ENCODE measurements at places on chromosomes 3 and 15.
A peak's percentile ranks its signal among the peaks of the same experiment; 100 is the strongest.

GRCh38 chr15:90823455-90823974, 44.9 kb upstream of the FURIN start:
- no peak for DNase-seq

- DNase-seq: no peak
Measured at GRCh38 chr3:138187296-138188012, at the start of gene ARMC8. Gene ARMC8, plus strand, starts transcription at chr3:138187301. Its CDS starts 254 bp downstream, at chr3:138187555.

DNA sequence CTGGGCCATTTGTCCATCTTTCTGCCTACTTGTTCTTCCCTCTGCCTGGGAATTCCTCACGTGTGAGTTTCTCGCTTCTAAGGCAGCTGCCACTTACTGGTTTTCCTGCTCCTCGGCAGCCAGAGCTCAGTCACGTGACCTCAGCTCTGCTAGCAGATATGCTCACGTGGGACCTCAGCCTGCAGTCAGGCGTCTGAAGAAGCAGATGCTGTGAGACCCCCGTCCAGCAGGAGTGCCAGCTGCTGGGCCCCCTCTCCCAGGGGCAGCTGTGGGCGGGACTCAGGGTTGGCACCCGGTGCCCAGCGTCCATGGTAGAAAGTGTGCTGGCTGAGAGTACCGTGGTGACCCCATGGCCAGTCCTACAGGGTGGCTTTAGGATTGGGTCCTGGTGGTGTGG, 161.3 kb upstream of the TLE3 start:
- no peak for DNase-seq

- DNase-seq: no peak
Measured at GRCh38 chr15:90988296-90988695, 6.0 kb downstream of the PRC1 start.

GRCh38 chr3:43180027-43180426, 74.1 kb upstream of the POMGNT2 start:
- DNase-seq: no peak

GRCh38 chr15:72584006-72584405, 70.5 kb upstream of the GOLGA6B start:
- DNase-seq: no peak

DNA sequence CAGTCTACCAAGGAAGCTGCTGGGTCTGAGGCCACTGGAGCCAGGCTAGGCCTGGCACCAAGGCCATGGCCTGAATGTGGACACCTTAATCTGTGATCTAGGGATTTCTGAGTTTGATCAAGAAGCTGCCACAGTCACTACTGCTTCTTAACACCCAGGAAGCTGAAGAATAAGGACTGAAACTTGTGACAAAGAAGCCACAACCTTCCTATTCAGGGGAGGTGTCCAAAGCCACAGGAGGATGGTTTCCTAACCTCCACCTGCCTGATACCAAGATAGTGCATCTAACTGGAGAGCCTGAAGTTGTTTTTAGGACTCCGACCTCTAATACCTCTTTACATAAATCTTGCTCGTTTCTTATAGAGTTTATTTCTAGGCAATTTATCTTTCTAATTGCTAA, 5.5 kb upstream of the ANO10 start:
- DNase-seq: no peak

- no peak for DNase-seq
Measured at GRCh38 chr15:33460166-33460805, 149.5 kb downstream of the RYR3 start.

- DNase-seq: no peak
Measured at GRCh38 chr3:9185701-9186100, 63.7 kb downstream of the SRGAP3 start.

DNA sequence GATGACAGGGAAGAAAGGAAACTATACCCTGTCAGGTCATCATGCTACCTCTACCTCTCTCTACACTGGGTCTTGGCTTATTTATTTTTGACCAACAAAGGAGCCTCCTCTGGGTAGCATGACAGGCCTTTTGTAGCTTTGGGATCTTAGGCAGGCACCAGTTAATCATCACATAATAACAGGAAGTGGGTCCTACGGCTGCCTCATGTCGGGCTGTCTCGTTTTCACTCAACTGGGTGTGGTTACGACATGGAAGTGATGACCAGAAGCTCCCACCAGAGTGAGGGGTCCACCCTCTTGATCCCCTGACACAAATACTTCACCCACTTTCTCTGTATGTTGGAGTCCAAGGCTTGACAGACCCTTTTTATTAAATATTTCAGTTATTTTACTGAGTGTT, 105.3 kb downstream of the CD47 start:
- no peak for DNase-seq

DNA sequence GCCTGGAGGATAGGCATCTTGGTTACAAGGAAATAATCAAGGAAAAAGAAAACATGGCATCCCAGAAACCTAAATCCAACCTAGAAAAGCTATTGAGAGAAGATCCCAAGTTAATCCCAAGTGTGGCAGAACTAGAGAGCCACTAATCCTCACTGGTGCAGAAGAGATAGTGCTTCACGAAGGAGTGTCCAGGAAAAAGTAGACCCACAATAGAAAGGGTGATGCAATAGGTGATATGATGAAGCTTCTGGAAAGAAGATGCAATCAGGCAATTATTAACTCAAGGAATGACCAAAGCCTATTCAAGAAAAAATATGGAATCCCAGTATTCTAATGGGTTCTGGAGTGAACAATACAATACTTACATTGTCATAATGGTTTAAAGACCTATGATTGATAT, 95.2 kb downstream of the AQP9 start:
- DNase-seq: no peak

GRCh38 chr15:59453474-59454215, 15.7 kb downstream of the FAM81A start:
- DNase-seq: no peak

GRCh38 chr3:62605413-62606068, 232.2 kb upstream of the FEZF2 start:
- DNase-seq: no peak

GRCh38 chr3:156548041-156548687, 6.8 kb downstream of the SSR3 start:
- DNase-seq: no peak

GRCh38 chr15:80002267-80002666, 31.3 kb upstream of the BCL2A1 start:
- DNase-seq: no peak

DNA sequence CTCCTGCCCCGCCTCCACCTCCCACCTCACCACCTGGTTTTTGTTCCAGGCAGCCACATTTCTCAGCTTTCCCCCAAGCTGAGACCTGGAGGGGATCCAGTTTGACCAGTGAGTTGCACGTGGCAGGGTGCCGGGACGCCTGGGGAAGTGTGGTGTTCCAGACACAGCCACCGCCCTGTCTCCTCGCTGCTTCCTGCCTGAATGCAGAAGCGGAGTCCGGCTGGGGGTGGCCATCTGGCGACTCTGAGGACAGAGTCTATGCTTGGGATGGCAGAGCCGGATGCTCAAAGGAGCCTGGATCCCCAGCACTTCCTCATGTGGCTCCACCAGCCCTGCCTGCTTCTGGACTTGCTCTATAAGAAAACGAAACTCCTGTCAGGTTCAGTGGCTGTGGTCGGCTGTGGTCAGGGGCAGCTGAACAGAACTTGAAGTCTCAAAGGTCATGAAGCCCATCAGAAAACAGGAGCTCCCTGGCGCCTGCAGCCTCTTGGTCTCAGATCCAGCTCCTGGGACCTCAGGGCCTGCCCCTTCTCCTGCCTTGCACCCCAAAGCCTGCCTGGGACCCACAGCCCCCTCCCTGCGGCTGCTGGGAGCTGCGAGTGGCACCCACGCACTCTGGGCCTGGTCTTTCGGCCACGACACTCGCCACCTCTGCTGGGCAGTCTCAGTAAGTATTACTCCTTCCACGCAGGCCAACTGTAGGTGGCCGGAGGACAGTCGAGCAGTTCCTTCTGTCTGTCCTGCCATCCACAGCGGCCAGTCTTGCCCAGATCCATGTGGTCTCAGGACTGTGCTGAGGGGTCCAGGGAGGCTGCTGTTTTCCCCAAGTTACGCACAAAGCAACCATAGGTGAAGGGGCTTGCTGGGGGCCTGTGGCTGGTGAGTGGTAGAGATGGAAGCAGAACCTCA, 112.8 kb upstream of the MEF2A start:
- no peak for DNase-seq

- DNase-seq: no peak
Measured at GRCh38 chr3:56133423-56133822, 334.8 kb downstream of the ERC2 start.

DNA sequence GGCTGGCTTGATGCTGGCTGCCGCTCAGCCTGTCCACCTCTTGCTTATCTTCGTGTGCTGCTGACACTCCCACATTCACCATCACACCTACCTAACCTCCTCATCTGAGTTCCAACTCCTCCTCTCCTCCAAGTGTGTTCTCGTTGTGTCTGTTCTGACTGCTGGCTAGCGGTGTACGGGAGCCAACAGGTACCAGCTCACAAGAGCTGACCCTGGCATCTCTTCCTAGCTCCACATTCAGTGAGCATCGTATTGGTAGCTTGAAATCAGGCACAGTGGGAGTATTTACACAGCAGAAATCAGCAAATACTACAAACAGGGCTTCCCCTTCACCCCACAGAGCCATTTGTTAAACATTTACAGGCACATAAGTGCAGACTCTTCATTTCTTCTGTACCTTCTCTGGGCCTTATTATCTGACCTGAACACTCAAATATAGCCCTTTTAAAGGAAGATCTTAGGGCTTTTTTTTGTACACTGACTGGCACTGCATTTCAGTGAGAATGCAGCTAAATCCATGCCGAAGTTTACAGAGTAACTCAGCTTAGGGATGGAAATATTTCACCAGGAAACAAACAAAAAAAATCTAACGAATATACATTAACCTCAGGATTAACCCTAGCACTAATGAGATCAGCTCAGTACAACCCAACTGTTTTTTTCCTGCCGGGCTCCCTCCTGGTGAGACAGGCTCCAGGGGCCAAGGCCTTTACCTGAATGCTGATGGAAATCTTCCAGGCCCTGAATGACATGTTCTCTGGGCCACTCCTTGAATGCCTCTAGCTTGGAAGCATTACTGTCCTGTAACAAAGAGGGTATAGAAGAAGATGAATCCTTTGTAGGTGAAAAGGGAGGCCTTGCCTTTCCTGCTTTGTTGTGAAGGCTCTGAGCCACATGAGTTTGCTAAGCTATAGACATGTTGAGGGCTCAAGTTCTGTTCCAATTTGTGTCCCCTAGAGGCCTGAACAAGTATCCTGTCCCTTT, 150.5 kb upstream of the LPP start:
- DNase-seq: peak; percentile 80

DNA sequence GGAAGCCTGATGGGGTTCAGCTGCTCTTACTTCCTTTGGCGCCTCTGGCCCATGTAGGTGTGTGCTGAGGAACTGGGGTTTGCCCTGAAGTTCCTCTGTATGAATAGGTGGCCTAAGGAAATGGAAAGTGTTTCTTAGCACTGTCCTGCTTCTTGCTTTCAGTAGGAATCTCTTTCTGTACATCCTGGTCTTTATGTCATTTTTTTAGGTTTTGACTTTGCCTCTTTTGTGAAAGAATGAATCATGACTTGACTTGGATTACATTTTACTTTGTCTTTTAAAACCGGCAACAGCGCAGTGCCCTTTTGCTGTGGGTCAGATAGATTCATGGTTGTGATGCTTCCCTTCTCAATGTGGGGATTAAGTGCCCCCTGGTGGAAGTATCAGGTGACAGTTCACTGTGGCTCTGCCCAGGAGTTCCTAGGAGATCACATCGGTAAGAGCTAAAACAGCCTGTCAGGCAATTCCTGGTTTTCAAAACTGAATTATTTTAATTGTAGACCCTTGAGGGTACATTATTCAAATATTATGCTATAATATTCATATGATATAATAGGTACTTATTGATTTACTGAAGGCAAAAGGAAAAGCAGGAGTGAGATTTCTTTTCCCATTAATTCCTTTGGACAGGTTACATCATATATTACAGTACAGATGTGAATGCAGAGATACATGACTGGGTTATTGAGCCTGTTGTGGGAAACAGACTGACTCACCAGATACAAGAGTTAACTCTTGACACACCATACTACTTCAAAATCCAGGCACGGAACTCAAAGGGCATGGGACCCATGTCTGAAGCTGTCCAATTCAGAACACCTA, 95.4 kb downstream of the HCN4 start:
- DNase-seq: peak; percentile 26

- no peak for DNase-seq
Measured at GRCh38 chr3:55636300-55637195, 149.4 kb upstream of the WNT5A start.

- peak; percentile 0 for DNase-seq
Measured at GRCh38 chr3:172461530-172462138, 13.4 kb upstream of the GHSR start.

- no peak for DNase-seq
Measured at GRCh38 chr15:76756381-76756780, 148.8 kb downstream of the SCAPER start.

DNA sequence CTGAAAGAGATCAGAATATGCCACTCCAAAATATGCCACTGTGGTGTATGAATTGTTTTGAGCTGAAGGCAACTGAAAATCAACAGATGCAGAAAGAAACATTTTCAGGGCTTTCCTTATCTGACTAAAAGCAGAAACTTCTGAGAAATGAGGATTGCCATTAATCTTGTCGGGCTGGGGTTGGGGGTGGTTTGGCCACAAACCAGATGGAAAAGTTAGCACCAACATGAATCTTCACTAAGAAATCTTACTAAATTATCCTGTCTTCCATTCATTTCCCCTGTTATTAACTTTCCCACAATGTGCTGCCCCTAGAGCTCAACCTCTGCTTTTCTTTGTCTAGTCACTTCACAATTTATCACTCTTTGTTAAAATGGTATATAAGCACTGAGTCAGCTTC, 229.9 kb upstream of the GADL1 start:
- no peak for DNase-seq

DNA sequence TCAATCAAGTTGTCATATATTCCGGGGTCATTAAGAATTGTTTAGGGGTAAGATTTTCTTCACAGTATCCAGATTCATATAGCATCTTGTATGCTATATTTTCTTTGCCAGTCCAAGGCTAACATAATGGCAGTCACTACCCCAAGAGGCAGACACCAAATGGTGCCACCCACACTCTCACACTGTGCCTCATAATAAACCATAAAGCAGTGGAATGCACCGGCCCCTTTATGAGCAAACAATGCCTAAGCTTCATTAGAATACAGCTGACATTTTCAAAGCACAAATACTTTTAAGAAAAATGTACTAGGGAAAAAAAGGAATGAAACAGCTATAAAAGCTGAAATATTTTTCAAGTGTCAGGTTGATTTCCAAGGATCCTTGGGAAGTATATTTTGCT, 121.6 kb downstream of the TFDP2 start:
- peak; percentile 36 for DNase-seq

GRCh38 chr3:125148836-125149235, 63.7 kb downstream of the SLC12A8 start:
- DNase-seq: no peak

GRCh38 chr3:37338500-37338899, 164.1 kb upstream of the LRRFIP2 start:
- no peak for DNase-seq

- DNase-seq: no peak
Measured at GRCh38 chr3:129618186-129618820, 11.8 kb upstream of the PLXND1 start.

- peak; percentile 45 for DNase-seq
Measured at GRCh38 chr3:150925751-150926201, 20.5 kb upstream of the MINDY4B start.

GRCh38 chr3:9332250-9333030, 30.4 kb upstream of the THUMPD3 start:
- DNase-seq: no peak

GRCh38 chr3:177693616-177694264, 496.5 kb upstream of the TBL1XR1 start:
- no peak for DNase-seq

- no peak for DNase-seq
Measured at GRCh38 chr15:37218351-37218916, 118.1 kb upstream of the MEIS2 start.
